Activated CD4-positive, alpha-beta memory T cell treated with anti-CD3 and anti-CD28 coated beads for 36 hours (primary cell): ENCODE measurements at places on chromosomes 11 and 22.

- no peak for DNase-seq
Measured at GRCh38 chr11:95242845-95243605, 12.0 kb upstream of the SESN3 start.

DNA sequence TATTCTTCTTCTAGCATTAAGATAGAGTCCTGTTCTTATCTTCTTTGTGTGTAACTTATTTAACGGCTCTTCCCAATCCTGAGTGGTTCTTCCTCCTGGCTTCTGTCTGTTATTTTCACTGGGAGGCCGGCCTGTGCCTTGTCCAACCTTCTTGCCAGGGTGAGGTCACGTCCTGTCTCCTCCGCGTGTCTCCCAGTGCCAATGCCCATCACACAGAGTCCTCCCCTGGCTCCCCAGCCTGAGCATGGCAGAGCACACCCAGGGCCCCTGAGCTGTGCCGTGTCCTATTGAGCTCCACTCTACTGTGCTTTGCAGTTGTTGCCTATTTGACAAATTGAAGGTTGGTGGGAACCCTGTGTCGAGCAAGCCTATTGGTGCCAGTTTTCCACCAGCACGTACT lies 487.3 kb downstream of the BRD1 start:
- DNase-seq: no peak

- no peak for DNase-seq
Measured at GRCh38 chr11:76640501-76640900, 30.0 kb downstream of the LRRC32 start.

- DNase-seq: no peak
Measured at GRCh38 chr11:118412921-118413320, 11.5 kb downstream of the ATP5MG start.

GRCh38 chr11:14537134-14537599 lies 17.0 kb upstream of the PSMA1 start:
- DNase-seq: peak; percentile 42

- DNase-seq: no peak
Measured at GRCh38 chr11:6656936-6657335, 1.3 kb upstream of the DCHS1 start.

- no peak for DNase-seq
Measured at GRCh38 chr11:134277183-134278001, 1.2 kb downstream of the GLB1L3 start.

GRCh38 chr22:29380032-29380781 lies 8.2 kb downstream of the AP1B1 start:
- no peak for DNase-seq

DNA sequence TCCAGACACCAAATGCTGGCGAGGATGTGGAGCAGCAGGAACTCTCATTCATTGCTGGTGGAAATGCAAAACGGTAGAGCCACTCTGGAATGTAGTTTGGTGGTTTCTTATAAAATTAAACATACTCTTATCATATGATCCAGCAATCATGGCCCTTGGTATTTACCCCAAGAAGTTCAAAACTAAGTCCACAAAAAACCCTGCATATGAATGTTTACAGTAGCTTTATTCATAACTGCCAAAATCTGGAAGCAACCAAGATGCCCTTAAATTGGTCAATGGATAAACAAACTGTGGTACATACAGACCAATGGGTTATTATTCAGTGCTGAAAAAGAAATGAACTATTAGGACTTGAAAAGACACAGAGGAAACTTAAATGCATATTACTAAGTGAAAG lies 87.8 kb downstream of the APOL5 start:
- no peak for DNase-seq
